Stomach (tissue), 19 donors: ENCODE measurements at places on chromosomes 1 and 21. TPM values are rescaled to one million over a fixed set of nuclear protein-coding genes. Genes with fewer than 3 reads are reported as not detected.

The HNRNPCL2 gene
- not detected for total RNA-seq

The LEMD1 gene
- total RNA-seq, result not detected

The MX1 gene
- 35.6 TPM for total RNA-seq

GRCh38 chr1:30120245-30121000 is 603.0 kb downstream of the MATN1 start:
- H3K4me1 ChIP-seq, result no peaks in the 10 kb centered on the region
- H3K27ac ChIP-seq, result no peak overlapping the region
- no peaks in the 10 kb centered on the region for H3K27me3 ChIP-seq
- no peak overlapping the region for H3K4me3 ChIP-seq
- no peak for DNase-seq
- no peaks in the 10 kb centered on the region for H3K36me3 ChIP-seq

- DNase-seq, result no peak
- H3K36me3 ChIP-seq, result peaks cover 37% of the 10 kb centered on the region
- H3K4me1 ChIP-seq, result no peaks in the 10 kb centered on the region
- H3K4me3 ChIP-seq, result no peak overlapping the region
These were observed 27.5 kb upstream of the KDM4A start for GRCh38 chr1:43622471-43622870.

DNA sequence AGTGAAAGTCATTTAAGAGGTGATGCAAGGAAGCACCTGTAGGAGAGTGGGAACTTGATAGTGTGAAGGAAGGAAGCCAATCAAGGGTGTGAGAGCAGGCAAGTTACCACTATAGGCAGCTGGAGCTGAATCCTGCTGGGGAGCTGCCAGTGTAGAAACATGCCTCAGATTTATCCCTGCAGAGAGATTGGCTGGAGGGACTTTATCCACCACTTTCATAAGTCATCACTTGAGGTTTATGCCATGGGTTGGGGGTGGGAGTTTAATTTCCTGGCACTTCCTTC is 443.6 kb downstream of the PLPP3 start:
- no peak overlapping the region for H3K27ac ChIP-seq
- DNase-seq, result no peak
- no peaks in the 10 kb centered on the region for H3K4me1 ChIP-seq
- H3K27me3 ChIP-seq, result no peaks in the 10 kb centered on the region
- H3K4me3 ChIP-seq, result no peak overlapping the region

- H3K27me3 ChIP-seq, result no peaks in the 10 kb centered on the region
- H3K4me3 ChIP-seq, result no peak overlapping the region
- no peaks in the 10 kb centered on the region for H3K4me1 ChIP-seq
- no peaks in the 10 kb centered on the region for H3K36me3 ChIP-seq
These were observed 32.1 kb downstream of the NCAM2 start for GRCh38 chr21:21030311-21030710.

DNA sequence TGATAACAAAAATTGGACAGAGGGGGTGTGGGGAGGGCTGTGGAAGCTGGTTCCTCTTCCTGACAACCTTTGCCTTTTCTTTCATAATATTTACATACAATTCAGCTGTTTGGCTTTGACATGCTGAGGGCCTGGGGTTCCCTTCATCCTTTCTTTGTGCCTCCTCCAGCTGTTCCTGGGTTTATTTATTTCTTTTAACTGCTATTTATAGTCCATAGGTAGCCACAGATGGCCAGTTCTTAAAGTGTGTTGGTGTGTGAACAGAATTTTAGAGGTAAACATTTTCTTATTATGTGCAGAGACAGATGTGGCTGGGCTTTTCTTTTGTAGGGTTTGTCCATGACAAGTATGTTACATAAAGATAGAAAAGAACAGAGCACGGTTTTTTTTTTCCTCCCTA is 34.1 kb upstream of the CNIH3 start:
- no peak overlapping the region for H3K27ac ChIP-seq
- H3K4me1 ChIP-seq, result no peaks in the 10 kb centered on the region
- DNase-seq, result no peak
- H3K4me3 ChIP-seq, result no peak overlapping the region
- H3K36me3 ChIP-seq, result no peaks in the 10 kb centered on the region

DNA sequence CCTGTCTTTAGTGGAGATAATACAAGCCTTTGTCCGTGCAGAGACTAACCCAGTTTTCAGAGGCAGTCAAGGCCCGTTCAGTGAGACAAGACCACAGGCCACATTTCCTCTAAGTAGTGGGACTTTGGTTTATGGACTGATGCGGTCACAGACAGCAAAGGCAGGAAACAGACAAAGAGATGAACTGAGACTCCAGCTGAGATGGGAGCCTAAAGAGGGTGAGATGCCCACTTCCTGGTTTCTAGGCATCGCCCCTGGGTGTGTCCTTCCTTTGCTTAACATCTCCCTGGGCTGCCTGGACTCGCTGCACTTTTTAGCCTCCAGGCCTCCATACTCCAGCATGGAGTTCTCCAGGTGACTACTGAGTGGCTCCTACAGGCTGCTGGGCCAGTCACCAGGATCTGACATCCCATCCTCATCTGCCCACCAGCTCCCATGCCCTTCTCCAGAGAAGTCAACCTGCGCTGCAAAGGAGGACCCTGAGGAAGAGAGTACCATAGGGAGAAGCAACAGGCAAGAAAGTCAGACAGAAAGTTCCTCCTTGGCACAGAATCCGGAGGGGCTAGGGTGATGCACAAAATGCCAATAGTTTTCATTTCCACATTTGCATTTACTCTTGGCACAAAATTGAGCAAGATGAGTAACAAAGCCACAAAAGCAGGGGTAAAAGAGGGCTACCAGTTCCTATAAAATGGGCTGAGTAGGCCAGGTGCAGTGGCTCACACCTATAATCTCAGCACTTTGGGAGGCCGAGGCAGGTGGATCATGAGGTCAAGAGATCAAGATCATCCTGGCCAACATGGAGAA is 15.1 kb downstream of the THEMIS2 start:
- DNase-seq, result no peak
- H3K4me3 ChIP-seq, result no peak overlapping the region
- peaks cover 70% of the 10 kb centered on the region for H3K36me3 ChIP-seq
- H3K27me3 ChIP-seq, result no peaks in the 10 kb centered on the region

DNA sequence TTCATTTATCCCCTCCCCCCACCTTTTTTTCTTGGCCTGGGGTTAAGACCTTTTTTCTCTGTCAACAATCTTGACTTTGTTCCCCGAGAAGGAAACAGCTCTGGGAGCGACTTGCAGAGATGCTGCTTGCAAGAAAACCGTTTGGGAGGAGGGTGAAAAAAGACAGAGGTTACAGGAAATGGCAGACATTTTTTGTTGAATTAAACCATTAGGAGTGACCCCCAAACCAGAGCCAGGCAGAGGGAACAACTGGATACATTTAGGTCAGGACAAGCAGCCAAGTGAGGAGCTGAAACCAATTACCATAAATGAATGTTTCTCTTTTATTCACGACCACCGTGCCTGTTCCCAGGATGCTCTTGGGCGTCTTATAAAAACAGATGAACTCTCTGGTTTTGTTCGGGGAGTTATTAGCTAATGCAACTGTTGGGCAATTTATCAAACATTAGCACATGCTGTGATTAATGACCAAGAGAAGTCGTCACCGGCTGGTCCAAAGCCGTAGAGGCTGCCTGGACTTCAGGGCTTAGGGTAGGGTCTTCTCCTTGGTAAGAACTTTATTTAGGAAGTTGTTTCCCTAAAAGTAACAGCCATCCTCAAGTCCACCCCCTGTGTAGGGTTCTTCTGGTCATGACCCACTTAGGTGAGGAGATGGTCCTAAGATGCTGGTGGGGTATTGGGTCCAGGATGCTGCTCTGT is 141.0 kb downstream of the FOXD2 start:
- DNase-seq, result peak; percentile 72
- no peaks in the 10 kb centered on the region for H3K4me1 ChIP-seq
- no peaks in the 10 kb centered on the region for H3K27me3 ChIP-seq
- H3K27ac ChIP-seq, result peak overlapping the region; percentile 0

GRCh38 chr1:12601700-12602658 is 16.0 kb downstream of the DHRS3 start:
- peaks cover 11% of the 10 kb centered on the region for H3K36me3 ChIP-seq
- H3K4me1 ChIP-seq, result peaks cover 86% of the 10 kb centered on the region
- H3K27me3 ChIP-seq, result no peaks in the 10 kb centered on the region
- DNase-seq, result no peak
- peak overlapping the region; percentile 82 for H3K27ac ChIP-seq

- no peak for DNase-seq
- no peaks in the 10 kb centered on the region for H3K36me3 ChIP-seq
- H3K4me3 ChIP-seq, result no peak overlapping the region
- H3K4me1 ChIP-seq, result peaks cover 19% of the 10 kb centered on the region
- no peak overlapping the region for H3K27ac ChIP-seq
These were observed 24.9 kb downstream of the DIP2A start for GRCh38 chr21:46483300-46484295.

- H3K4me1 ChIP-seq, result no peaks in the 10 kb centered on the region
- no peaks in the 10 kb centered on the region for H3K27me3 ChIP-seq
- no peak overlapping the region for H3K27ac ChIP-seq
- H3K36me3 ChIP-seq, result no peaks in the 10 kb centered on the region
These were observed 174.0 kb downstream of the CRB1 start for GRCh38 chr1:197441999-197442414.
